ENCODE measurements at places on chromosomes 11 and 22.
A peak's percentile ranks its signal among the peaks of the same experiment; 100 is the strongest.

DNA sequence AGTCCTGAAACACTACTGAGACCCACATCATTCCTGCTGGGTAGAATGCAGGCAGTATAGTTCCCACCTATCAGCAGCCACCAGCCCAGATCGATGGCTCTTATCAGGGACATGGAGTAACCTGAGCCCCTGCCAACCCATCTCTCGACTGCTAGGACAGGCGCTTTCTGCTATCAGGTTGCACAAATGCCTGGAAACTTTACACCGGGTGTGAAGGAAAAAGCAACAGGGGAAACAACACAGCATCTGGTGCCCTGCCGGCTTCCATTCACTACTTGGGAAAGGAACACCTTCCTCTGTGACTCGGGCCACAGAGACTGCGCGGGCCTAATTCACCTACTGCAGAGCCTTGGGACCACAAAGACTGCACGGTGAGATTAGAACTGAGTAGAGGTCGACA, 18.5 kb downstream of the RBFOX2 start:
- DNase-seq = no peak

GRCh38 chr11:28537822-28538221, 429.6 kb downstream of the METTL15 start:
- no peak for DNase-seq

DNA sequence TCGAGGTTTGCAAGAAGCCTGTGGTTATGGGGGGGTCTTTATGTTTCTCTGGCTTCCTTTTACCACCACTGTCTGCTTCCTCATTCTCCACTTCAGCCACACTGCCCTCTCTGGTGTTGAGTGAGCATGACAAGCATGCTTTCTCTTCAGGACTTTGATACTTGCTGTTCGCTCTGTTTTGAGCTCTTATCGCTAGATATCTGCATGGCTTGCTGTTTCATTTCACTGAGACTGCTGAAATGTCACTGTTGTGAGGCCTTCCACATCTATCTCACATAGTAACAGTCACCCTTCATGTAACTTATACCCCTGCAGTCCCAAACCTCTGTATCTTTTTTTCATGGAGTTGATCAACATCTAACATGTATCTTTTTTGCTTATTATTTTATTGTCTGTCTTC, 59.8 kb downstream of the TMEM135 start:
- peak; percentile 12 for DNase-seq

DNA sequence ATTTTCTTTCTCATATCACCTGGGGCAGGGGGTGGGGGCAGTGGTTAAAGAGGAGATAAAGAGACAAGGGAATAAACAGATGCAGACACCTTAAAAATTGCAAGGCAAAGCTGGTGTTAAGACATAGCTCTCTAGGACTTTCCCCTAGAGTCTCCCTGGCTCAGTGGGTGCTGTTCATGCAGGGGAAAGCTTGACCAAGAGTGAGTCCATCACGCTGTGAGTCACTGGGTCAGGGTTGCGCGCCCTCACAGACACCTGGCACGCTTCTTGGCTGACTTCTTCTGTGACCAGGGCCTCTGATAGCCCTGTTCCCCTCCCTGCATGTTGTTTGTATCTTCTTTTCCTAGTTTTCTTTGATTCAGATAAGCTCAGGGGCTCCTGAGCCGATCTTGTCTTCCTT, 31.9 kb downstream of the COMMD9 start:
- DNase-seq = no peak

DNA sequence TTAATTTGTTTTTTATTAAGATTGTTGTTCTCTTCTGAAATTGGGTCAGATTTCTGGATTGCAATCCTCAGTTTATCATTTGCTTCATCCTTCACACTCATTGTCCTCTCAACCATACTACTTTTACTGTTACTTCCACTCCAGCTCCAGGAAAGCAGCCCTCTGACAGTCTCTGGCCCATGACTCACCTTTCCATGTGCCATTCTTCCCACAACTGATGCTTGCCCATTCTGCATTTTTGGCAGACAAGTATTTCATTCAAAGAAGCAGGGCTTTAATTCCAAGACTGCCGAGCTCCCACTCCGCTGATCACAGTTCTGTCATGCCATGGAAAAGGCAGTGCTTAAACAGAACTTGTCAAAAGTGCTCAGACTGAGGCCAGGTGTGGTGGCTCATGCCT, 139.2 kb downstream of the WNT11 start:
- no peak for DNase-seq

DNA sequence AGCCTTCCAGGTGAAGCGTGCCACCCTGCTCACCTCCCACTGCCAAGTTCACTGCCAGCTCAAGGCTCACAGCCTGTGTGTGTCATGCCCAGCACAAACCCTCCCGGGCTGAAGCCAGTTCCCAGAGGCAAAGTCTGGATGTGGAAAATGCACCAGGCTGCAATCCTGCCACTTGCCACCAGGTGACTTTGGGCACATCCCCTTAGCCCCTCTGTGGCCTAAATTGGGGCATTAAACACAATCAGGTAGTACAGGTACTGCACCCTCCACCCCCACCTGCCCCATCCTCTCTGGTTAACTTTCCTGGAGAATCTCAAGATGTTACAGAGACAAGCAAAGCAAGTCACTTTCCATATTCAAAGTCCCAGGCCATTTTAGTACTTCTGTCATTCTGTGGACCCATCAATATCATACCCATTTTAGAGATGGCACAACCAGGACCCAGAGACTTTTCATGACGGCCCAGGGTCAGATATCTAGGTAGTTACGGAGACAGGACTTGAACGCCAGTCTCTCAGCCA, 1.8 kb upstream of the RASD2 start:
- no peak for DNase-seq

GRCh38 chr11:118641397-118642019, 34.1 kb downstream of the PHLDB1 start:
- DNase-seq = no peak

DNA sequence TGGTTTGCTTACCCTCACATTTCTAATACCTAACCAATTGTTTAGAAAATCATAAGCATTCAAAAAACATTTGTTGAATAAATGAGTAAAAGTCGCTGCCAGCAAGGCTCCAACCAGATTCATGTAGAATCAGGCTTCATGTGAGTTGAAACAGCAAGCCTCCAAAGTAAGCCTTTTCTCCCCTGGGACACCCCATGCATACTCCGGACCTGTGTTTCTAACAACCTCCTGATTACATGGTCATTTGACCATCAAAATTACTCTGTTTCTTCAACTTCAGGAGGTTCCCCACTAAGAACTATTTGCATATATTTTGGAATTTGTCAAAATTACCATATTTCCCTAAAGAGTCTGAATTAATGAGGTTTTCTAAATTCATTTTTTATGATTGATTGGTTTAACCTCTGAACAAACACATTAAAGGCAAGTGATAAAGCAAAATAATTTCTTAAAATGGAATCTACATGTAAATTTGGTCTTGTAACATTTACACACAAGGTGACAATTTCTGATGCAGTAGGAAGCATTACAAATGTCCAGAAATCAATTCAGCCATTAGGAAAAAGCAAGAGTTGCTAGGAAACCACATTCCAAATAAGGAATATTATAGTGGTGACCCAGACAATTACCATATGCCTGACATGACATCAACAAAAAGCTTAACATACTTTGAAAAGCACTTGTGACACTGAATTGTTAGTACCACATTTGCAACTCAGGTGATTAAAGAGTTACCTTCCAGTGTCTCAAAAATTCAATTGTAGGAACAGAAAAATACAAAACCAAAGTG, 252.6 kb downstream of the GUCY1A2 start:
- no peak for DNase-seq

DNA sequence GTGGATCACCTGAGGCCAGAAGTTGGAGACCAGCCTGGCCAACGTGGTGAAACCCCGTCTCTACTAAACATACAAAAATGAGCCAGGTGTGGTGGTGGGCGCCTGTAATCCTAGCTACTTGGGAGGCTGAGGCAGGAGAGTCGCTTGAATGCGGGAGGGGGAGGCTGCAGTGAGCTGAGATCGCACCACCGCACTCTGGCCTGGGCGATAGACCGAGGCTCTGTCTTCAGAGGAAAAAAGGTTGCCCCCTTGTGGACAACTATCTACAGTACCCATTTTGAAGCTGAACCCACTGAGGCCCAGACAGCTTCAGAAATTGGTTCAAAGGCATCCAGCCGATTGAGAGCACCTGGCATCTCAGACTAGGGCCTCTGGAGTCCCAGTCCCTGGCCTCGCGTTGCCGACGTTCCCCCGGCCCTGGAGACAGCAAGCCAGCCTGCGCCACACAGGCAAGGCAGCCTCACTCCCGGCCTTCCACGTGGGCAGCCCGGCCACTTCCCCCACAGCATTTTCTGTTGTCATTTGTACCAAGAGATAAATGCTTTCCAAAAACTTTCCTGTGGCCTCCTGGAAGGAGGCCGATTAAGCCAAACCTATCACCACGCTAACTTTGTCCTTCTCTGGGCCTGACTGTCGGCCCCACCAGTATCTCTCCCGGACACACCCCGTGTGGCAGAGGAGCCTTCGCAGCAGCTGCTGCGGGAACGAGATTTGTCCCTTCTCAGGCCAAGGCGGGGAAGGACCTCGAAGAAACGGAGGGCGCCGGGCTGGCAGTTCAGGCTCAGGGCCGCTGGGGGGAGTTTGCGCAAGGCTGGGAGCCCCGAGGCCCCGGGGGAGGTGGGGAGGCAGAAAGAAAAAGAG, 82.8 kb downstream of the FLI1 start:
- no peak for DNase-seq

- no peak for DNase-seq
These were observed 150.9 kb downstream of the CACNA1I start for GRCh38 chr22:39721206-39722031.

DNA sequence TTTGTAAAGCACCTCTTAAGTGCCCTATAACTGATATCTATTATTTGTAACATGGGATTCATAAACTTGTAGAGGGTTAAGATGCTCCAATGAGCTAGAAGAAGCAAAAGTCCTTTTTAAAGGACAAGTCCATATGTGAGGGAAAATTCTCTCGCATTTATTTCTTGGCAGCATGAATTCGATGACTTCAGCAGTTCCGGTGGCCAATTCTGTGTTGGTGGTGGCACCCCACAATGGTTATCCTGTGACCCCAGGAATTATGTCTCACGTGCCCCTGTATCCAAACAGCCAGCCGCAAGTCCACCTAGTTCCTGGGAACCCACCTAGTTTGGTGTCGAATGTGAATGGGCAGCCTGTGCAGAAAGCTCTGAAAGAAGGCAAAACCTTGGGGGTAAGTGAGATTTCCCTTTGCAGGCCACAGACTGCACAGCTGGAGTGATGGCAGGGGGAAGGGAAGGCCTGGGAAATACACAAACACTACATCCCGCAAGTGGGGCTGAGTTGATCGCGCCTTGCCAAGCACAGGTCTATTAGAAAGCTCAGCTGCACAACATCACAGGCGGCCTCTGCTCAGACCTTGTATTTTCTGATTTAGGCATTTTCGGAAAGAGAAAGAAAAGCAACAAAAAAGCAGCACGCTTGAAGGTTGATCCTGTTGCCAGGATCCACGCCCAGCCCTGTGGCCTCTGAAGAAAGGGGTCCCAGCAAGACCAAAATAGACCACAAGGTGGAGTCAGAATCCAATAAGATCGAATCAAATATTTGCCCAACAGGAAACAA, 1.5 kb downstream of the MS4A8 start:
- DNase-seq = no peak

DNA sequence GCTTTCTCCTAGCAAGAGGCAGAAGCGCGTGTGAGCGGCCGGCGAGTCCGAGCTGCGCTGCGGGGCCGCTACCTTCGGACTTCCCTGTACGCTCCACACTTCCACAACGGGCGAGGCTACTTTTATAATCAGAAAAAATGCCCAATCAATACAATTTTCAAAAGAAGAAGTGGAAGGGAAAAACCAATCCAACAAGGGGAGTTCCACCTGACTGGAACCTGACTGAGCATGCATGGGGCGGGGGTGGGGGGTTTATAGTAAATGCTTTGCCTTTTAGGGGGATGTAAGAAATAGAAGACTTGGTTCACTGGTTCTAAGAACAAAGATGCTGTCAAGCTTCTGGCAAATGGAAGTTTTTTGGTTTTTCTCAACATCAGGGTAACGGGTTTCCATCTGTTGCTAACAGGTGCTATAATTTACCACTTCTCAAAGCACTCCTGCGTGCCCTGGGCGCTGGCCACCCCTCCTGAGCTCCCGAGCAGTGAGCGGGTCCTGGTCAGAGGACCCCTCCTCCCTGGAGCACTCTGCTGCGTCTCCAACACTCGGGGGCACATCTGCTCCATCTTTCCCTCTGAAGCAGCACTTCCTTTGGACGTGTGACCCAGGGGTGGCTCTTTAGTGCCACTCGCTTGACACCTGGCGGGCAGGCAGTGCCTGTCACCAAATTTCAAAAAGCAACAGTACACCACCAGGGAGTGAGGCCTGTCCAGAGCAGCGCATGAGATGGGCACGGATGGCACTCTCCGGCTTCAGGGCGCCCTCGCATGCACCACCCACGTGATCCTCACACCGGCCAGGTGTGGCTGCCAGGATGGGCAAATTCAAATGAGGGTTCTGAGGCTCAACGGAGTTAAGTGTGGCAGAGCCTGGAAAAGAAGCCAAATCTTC, 21.6 kb upstream of the BID start:
- DNase-seq = peak; percentile 61

DNA sequence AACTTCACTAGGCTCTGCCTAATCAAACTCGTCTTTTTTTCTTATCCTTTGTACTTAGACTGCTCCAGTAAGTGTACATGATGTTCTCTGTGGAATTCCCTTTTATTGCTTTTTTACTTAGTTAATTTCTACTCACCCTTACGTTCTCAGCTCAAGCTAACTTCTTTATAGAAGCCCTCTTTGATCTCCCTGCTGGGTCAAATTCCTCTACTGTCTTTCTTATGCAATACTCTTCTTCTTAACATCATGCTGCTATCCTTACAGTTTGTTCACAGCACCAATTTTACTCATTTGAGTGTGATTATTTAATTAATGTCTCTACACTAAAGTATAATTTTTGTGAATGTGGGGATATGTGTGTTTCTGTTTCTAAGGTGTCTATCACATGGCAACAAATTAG, 498.3 kb downstream of the CNTN5 start:
- no peak for DNase-seq

GRCh38 chr11:70824605-70825245, 426.4 kb downstream of the CTTN start:
- DNase-seq = no peak
